Stimulated activated CD8-positive, alpha-beta memory T cell treated with anti-CD3 and anti-CD28 coated beads, Interleukin-15, amount 100 ng/mL, for 1 hour (primary cell): ENCODE measurements at places on chromosomes 1 and 21.

DNA sequence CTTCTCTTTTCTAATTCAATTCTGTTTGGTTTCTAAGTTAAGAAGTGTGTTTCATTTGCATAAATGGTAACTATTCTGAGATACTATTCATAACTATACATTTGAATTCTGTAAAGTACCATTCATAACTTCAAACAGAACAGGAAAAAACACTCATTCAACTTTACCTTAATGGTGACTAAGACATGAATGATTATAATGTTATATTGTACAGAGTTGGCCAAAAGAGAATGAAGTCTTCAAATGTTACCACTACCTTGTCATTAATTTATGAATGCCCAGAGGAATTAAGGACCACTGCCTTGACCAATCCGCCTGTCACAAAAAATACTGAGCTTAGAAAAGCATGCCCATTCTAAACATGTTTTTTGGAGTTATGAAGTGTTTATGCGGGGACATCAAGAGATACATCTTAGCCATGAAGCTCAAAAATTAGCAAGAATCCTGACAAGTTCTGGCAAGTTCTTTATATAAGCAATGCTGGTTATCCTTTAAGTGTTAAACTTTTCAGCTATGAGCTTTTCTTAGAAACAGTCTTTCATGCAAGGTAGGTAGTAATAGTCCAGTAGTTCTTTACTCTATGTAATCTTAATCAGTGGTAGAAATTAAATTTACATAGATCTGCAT is 7.9 kb downstream of the WASF2 start:
- no peak for DNase-seq

DNA sequence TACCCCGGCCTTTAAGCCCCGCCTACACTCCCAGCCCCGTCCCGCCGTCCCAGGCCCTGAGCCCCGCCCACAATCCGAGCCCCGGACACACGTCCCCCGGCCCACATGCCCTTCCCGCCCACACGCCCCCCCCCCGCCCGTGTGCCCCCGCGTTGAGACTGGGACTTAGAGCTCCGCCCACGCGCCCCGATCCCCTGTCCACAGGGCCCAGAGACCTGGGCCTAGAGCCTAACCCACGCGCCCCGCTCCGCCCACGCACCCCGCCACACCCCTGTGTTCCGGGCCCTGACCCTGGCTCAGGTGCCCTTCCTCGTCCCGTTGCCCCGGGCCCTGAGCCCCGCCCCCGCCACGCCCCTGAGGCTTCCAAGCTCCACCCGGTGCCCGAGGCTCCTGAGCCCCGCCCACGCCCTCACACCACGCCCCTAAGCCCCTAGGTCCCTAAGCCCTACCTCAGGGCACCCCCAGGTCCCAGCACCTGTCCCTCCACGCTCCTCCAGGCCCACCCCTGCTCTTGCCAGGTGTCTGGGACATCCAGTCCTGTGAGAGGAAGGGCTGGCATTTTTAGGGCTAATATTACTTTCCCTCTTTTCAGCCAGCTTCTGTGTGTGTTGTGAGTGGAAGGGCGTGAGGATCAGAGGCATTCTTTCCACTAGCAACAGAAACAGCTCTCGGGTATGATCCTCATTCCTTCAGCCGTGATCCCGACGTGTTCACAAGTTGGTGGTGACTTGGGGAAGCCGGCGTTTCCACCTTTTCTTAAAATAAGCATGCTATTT is 552 bp upstream of the GPR157 start:
- DNase-seq = peak; percentile 74

GRCh38 chr1:193335806-193336428 is 149.5 kb upstream of the B3GALT2 start:
- no peak for DNase-seq

- no peak for DNase-seq
Measured at GRCh38 chr1:41496080-41497055, 11.9 kb upstream of the EDN2 start.

GRCh38 chr1:101376121-101377083 is 139.6 kb downstream of the S1PR1 start:
- no peak for DNase-seq

GRCh38 chr1:37879865-37880264 is 20.5 kb upstream of the MTF1 start:
- no peak for DNase-seq

- DNase-seq = no peak
Measured at GRCh38 chr1:202723708-202724107, 13.5 kb upstream of the SYT2 start.

DNA sequence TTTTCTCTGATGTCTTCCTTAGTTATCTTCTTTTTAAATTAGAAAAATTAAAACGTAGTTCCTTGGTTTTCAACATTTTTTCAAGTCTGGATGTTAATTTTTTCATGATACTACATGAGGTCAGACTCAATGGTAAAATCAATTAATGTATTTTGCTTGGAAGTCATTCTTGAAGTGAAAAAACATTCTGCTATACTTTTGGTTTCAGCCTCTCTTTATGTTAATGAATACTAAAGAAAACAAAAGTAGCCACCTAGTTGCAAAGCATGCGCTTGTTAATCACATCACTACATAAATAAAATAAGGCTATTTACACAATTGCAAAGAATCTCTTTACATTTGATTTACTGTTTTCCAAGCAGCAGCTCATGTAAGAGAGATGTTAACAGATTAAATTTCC is 170.4 kb downstream of the LIPI start:
- DNase-seq = no peak

DNA sequence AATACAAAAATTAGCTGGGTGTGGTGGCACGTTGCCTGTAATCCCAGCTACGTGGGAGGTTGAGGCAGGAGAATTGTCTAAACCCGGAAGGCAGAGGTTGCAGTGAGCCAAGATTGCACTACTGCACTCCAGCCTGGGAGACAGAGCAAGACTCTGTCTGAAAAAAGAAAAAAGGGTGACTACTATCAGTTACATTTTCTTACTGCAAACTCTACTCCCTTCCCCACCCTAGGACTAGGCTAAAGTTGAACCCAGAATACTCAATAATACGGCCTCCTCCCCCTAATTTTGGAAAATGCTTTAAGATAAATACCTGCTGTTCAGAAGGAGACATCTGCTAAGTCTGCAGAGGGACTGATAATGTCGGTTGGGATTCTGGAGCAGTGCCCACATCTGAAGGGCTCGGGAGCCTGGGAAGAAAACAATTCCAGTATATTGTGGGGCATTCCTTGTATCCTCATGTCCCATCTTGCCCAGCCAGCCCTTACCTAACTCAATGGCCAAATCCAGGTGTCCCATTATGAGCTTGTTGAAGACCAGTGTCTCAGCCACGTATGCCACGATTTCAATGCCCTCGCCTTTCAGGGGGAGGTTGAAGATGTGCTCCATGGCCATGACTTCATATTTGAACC is 89.7 kb downstream of the ADCY10 start:
- no peak for DNase-seq

GRCh38 chr1:14253676-14254075 is 344.8 kb upstream of the KAZN start:
- no peak for DNase-seq
